Activated CD4-positive, alpha-beta T cell treated with anti-CD3 and anti-CD28 coated beads for 4 hours (primary cell): ENCODE measurements at places on chromosomes 12 and 14.

DNA sequence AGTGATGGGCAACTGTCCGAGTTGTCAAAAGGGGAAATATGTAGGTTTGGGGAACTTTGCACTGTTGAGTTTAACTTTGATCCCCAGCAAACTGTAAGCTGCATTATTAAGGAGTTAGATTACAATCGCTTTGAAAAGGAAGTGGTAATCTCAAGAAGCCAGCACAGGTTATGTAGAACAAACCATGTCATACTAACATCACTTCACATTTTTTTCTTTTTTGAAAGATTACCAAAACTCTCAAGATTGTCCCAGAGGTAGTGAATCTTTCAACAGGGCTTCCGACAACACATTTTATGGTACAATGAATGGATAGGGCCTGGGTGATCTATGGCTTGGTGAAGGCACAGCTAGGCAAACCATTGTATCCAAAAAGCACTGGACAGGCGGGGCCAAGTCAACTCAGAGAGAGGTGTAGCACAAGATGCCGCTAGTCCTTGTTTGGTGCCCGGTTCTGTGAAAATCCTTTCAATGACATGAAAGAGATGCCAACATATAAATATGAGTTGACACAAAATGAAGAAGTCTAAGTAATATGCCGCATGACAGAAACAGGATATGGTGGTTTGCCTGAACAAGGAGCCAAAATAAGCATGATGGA lies 24.3 kb upstream of the PARP11 start:
- DNase-seq, result no peak

- no peak for DNase-seq
Measured at GRCh38 chr14:59739794-59740193, 130.8 kb downstream of the RTN1 start.

GRCh38 chr12:67797185-67797741 lies 148.7 kb downstream of the DYRK2 start:
- no peak for DNase-seq

GRCh38 chr12:124732275-124733075 lies 131.2 kb downstream of the SCARB1 start:
- no peak for DNase-seq

- DNase-seq, result no peak
Measured at GRCh38 chr14:66483322-66483721, 2.8 kb upstream of the CCDC196 start.

- DNase-seq, result peak; percentile 17
Measured at GRCh38 chr14:22552001-22552826, 36.8 kb downstream of the DAD1 start.

GRCh38 chr12:7694556-7695236 lies 879 bp downstream of the GDF3 start:
- no peak for DNase-seq

GRCh38 chr12:21911832-21912231 lies 29.4 kb downstream of the ABCC9 start:
- DNase-seq, result no peak

DNA sequence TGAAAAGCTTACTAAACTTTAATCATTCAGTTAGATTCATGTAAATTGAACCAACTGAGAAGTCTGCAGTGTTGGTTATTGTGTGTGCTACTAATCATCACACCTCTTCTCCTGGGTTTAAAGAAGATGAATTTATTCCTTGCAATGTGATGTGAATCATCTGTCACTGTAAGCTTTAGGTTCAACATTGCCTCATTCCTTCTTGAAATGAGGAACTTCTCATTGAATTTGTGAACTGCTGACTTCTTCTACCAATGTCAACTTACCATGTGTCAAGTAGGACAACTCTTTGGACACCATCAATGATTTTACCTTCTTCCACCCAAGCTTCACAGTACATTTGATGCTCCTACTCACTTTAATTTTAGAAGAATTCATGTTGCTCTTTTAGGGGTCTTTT lies 17.4 kb upstream of the PRB2 start:
- DNase-seq, result no peak

GRCh38 chr12:101436136-101436535 lies 28.6 kb upstream of the ARL1 start:
- no peak for DNase-seq

DNA sequence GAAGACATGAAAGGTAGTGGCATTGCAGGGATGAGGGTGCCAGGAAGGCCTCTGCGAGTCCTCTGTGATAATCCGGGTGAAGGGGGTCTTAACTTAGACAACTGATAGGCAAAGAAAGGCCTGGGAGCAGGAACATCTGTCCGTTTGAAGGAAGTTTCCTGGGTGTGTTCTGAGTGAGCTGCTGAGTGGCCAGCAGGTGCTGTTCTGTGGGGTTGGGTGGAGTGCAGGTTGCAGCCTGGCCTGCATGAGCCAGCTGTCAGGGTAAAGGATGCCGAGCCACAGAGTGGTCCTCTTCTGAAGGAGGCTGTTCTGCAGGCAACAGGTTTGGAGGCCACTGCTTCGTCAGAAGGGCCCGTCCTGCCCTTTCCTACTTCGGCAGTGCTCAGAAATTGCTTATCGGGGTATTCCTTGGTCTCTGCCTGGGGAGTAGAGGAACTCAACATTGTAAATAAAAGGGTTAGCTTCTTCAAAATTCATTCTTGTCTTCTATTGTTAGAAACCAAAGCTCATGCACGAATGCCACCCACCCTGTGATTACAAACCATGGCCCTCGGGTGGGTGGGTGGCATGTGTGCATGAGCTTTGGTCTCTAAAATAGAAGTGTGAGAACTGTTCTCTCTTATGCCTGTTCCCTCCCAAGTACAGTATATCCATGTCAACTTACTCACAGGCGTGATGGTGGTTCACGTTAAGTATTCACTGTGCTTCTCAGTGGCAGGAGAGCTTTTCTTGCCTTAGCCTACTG lies 118.9 kb downstream of the CHST11 start:
- DNase-seq, result no peak

DNA sequence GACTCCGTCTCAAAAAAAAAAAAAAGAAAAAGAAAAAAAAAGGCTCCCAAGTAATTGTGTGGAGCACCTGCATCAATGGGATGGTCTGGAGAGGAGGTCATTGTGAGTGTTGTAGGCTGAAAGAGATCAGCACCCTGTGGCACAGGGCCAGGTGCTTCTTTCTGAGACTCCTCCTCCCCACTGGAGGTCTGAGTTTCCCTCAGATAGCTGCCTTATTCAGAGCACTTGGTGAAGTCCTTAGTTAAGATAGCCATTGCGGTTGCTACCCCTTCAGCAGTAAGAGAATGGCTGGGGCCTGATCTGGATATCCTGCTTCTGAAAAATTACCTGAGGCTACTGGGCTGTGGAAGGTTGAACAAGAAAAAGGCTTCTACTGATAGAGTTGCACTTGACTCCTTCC lies 69.8 kb downstream of the ANO6 start:
- no peak for DNase-seq

- no peak for DNase-seq
Measured at GRCh38 chr14:64899958-64900357, 14.3 kb upstream of the CHURC1 start.

- DNase-seq, result no peak
Measured at GRCh38 chr14:70045310-70045709, 143.4 kb downstream of the SLC8A3 start.

DNA sequence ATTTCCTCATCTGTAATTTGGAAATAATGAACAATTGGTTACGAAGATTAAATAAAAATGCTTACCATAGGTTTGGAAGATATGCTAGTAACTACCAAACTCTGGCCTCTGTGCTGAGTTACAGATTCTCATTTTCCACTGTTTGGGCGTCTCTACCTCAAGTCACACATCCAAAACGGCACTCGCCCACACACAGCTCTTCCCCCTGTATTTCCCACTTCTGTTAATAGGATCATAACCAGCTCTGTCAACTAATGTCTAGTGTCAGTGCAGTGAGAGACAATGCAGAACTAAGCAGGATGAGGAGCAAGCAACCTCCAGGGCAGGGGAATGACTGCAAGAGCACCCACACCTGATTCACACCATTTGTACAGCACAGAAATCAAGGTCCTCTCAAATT lies 10.9 kb upstream of the SYCP3 start:
- no peak for DNase-seq

DNA sequence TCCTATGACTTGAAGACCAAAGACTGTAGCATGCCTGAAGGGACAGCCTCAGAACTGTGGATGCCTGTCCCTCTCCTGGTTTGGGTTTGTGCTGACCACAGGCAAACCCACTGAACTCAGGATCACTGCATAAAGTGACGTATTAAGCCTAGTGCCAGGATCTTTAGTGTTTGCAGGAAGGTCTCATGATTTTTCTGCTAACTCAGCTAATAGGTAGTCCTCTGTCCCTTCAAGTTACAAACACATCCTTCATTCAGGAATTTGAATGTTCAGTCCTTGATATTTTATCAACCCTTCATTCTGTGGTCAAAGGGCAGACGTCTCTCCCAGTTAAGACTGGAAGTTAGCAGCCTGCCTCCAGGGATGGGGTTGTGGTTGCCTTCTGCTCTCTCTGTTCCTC lies 10.3 kb upstream of the OAS3 start:
- no peak for DNase-seq

GRCh38 chr14:47662466-47662865 lies 12.9 kb downstream of the MDGA2 start:
- no peak for DNase-seq

GRCh38 chr12:113055594-113056380 lies 743 bp upstream of the DTX1 start:
- DNase-seq, result no peak

DNA sequence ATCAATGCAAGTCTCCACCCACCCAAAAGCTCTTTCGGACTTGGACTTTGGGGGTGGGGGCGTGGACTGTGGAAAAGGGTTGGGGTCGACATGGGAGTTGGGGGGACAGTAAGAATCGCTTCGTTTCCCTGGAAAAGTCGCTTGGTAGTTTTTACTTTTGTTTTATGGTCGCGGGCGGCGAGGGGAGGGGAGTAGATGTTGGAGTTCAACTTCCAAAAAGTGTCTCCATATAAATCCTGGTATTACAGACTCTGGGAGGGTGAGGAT lies 568 bp upstream of the BCL11B start:
- no peak for DNase-seq

- no peak for DNase-seq
Measured at GRCh38 chr12:52924764-52925716, 20.2 kb upstream of the KRT8 start.

DNA sequence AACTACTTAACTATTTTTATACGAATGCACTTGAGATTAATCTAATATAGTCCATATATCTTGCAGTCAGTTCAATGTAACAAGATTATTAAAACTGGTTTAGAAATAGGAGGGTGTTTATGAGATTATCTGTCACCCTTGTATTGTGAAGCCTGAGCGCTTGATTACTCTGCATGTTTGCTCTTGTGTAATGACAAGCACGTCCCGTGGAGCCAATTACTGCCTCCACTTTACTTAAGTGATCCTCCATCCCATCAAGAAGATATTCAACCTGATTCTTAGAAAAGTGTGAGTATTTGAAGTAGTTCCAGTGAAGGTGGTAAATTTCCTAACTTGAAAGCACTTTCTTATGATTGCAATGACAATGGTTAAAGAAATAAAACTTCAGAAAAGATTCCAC lies 415.2 kb upstream of the GARIN6 start:
- DNase-seq, result no peak

DNA sequence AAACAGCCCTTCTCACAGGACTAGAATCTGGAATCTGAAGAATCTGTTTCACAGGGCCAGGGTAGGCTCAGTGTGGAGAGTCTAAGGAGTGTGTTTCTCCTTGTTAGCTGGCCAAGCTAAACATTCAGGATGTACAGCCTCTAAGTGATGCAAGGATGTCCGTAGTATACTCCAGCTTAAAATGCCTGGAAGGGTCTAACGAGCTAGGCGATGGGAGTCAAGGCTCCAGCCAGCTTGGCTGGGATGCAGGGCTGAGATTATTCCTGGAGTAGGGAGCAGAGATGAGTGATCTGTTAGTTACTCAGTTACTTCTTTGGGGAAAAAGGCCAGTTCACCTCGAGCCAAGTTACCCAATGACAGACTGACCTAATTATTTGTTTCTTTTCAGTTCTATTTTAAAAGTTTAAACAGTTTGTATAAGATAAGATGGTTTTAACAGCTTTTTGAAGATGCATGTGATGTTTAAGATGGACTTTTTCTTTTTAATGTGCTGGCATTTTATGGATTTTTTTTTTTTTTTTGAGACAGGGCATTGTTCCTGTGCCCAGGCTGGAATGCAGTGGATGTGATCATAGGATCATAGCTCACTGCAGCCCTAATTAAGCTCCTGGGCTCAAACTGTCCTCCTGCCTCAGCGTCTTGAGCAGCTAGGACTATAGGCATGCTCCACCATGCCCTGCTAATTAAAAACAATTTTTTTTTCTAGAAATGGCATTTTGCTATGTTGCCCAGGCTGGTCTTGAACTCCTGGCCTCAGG lies 41.1 kb downstream of the SYNE2 start:
- no peak for DNase-seq

- DNase-seq, result no peak
Measured at GRCh38 chr14:22483863-22484593, 105.0 kb downstream of the DAD1 start.

DNA sequence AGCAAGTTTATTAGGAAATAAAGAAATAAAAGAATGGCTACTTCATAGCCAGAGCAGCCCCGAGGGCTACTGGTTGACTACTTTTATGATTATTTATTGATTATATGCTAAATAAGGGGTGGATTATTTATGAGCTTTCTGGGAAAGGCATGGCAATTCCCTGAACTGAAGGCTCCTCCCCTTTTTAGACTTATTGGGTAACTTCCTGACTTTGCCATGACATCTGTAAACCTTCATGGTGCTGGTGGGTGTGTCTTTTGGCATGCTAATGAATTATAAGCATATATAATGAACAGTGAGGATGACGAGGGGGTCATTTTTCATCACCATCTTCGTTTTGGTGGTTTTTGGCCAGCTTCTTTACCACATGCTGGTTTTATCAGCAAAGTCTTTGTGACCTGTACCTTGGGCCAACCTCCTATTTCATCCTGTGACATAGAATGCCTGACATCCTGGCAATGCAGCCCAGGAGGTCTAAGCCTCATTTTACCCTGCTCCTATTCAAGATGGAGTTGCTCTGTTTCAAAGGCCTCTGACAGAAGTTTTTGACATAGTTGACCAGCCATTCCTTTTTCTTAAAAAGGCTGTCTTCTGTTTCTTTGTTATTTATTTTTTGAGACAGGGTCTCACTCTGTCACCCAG lies 11.1 kb upstream of the PTGES3 start:
- no peak for DNase-seq

DNA sequence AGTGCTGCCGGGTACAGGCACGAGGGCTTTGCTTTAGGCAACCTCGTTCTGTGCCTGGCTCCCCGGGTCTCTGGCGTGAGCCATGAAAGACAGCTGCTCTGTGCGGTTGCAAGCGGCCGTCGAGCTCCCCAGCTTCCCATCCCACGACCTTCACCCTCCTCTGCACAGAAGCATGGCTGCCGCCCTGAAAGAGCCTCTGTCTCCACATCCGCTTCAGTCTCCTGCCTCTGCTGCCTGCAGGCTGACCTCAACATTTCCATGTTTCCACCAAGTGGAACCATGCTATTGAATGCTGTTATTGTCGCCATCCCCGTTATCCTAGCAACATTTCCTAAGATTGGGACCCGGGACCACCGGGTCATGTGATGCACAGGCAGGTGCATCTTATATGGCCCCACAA lies 57.1 kb downstream of the KDM2B start:
- DNase-seq, result no peak

- no peak for DNase-seq
Measured at GRCh38 chr12:67327466-67327865, 58.3 kb downstream of the CAND1 start.
